NCI-H345 (cell line): ENCODE measurements at places on chromosomes 16 and 17.

DNA sequence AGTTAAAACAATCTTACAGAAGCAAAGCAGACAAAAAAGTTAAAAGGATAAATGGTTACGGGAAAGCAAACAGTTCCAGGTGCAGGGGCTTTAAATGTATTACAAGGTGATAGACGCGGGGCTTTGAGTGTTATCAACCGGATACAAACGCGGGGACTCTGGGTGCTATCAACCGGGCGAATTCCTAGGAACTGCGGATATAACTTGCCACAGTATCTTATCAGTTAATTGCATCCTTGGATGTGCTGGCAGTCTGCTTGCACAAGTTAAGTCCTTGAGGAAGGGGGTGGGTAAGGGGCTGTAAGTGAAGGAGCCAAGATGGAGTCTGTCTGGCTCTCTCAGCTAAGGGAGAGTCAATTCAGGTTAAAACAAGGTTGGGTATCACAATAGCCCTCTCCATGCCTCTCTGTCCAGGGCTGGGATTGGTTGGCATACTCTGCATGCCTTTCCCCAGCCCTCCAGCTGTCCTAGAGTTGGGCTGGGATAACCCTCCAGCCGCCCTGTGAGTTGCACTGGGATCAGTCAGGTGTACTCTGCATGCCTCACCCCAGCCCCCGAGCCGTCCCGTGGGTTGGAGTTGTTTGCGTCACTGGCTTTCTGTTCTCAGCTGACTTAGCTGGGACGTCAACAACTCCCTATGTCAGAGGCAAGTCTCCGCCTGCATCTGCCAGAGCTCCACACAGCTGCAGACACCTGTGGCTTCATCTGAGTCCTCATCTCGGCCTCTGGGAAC, 40.9 kb downstream of the TMEM235 start:
- DNase-seq, result peak; percentile 30

DNA sequence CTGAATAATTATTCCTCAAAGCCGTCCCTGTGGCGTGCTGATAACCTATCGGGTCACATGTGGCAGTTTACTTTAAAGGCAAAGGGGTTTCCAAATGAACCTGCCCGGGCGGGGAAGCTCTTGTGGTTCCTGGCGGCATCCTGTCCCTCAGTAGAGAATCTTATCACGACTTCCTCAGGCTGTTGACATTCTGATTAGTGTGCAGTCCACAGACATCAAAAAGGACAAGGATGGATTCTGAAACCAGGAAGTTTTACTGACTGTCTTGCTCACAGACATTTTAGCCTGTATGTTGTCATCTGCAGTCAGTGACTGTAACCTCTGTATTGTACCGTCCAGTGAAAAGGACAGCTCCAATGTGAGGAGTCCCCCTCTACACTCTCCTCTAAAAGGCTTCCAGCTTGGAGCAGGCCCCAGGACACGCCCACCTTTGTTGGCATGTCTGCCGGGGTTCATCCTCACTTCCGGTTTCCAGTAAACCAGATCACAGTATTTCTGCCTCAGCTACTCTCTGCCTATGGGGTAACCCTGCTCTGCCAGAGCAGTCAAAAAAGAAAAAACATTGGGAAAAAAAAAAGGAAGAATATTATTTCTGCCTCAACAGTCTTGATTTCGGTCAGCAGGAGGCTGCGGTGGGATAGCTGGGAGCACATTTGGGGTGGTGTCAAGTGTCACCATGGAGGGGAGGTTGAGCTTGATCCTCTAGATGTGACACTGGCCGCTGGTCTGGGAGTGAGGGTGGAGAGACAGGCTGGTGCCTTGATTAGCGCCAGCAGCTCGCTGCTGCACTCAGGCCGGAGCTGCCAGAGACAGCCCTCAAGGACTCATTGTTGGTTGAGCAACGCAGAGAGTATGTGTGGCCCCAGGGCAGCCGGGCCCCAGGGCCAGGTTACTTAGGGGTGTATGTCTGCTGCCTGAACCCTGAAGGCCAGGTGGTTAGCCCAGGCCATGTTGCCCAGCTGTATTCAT, 89.0 kb upstream of the DNAH17 start:
- DNase-seq, result no peak

DNA sequence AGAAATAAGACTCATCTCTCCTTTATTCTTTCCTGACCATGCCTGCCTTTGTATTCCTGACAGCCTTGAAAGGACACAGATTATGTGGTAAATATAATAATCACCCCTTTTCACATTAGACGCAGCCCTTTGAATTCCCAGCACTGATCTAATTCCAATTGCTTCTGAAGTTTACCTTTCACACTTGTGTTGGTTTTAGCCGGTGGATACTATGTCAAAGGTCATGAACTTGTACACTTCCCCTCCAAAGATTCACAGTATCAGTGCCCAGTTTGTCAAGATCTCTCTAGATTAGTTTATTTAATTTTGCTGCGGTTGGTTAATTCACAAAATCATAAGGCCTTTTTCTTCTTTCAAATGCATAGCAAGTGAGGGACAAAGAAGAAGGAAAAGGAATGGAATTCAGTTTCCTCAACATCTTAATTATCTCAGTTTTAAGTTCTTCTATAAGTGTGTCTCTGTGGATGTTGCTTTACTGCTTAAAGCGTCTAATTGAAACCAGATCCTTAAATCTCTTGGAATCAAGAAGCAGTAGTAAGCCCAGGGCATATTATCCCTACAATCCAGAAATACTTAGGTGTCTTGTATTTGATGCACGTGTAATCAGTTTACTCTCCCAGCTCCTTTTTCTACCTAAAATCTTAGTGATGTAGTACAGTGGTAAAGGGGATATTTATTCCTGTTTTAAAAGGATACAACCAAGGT, 174.3 kb upstream of the TBX2 start:
- no peak for DNase-seq

GRCh38 chr17:81234940-81235821, 3.7 kb downstream of the TEPSIN start:
- DNase-seq, result no peak

GRCh38 chr17:67718325-67718941, 697 bp downstream of the NOL11 start:
- peak; percentile 24 for DNase-seq

GRCh38 chr17:70271672-70272071, 102.3 kb downstream of the KCNJ2 start:
- DNase-seq, result no peak

- no peak for DNase-seq
Observed at GRCh38 chr17:6608321-6608720, 32.2 kb downstream of the KIAA0753 start.

DNA sequence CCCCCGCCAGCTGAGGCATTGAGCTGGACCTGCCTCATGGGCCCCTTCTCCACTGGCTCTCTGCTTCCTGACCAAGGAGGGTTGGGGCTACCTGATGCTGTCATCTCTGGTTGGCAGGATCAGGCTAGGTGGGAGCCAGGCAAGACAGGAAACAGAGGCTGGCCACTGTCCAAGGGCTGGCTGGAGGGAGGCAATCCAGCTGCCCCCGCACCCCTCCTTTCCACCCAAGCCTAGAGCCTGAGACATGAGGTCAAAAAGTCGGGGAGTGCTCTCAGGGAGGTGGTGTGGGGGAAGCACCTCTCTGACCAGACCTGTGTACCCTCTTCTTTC, 14.5 kb downstream of the NGFR start:
- DNase-seq, result no peak

GRCh38 chr16:30747331-30747730, 894 bp upstream of the PHKG2 start:
- no peak for DNase-seq

GRCh38 chr17:32929588-32929987, 1.6 kb downstream of the TMEM98 start:
- no peak for DNase-seq

DNA sequence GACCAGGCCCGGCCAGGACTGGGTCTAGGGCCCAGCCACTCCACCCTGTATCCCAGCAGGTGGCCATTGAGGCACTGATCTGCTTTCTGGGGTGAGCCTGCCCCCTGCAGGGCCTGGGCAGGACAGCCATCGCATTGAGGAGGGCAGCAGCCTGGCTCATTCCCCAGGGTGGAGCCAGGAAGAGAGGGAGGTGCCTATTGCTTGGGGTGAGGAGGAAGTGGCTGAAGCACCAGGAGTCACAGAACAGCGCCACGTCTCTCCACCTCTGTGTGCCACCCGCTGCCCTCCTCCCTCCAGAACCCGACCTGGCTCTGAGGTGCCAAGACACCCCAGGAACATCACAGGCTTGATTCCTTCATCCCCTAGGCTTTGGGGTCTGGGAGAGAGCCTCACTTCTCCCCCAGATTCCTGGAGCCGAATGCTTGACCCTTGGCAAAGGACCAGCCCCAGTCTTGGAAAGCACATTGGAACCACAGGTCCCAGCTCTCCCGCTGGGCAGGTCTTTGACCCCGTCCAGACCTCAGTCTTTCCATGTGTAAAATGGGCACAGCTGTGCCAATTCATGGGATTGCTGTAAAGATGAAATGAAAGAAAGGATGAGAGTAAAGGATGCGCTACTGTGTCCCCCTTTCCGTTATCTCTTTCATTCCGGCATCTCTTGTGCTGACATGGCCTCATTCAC, 7.2 kb upstream of the KRT36 start:
- peak; percentile 40 for DNase-seq

GRCh38 chr16:5572056-5572455, 474.5 kb upstream of the EEF2KMT start:
- DNase-seq, result no peak

DNA sequence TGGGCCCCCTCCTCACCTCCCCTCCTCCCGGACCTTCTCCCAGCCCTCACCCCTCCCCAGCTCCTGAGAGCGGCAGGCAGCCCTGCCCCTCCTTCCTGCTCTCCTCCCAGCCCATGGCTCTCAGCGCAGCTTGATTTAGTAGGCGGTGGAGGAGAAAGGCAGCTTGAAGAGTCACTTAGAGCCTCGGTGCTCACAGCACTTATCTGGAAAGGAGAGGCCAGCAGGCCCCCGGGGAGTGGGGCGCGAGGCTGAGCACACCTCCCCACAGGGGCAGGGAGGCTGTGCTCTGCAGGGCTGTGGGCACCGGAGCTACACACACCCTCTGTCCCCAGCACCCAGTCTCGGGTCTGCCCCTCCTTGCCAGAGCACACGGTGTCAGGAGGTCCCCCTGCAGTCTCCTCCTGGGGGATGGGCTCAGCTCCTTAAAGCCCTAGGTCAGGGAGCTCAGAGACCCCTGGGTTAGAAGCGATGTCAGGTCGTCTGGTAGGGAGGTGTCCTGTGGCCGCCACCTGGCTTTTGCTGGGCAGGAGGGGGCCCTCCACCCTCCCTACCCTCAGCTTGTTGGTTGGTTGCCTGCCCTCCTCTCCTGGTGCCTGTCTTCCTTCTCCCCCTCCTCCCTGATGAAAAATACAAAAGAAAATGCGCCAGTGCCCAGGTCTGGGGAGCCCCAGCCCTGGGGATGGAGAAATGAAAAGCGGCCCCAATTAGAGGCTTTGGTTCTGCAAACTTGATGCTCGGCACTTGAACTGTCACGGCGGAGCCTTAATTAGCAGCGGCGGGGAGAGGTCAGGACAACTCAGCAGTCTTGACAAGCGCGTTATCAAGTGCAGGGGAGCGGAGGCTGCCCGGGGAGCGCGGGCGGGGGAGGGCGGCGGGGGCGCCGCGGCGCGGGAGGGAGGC, 151.1 kb upstream of the GSE1 start:
- DNase-seq, result peak; percentile 82
